NCI-H187 (cell line): ENCODE measurements at places on chromosomes 2 and 18.

- DNase-seq = no peak
These were observed 22.9 kb downstream of the EPAS1 start for GRCh38 chr2:46320141-46320567.

DNA sequence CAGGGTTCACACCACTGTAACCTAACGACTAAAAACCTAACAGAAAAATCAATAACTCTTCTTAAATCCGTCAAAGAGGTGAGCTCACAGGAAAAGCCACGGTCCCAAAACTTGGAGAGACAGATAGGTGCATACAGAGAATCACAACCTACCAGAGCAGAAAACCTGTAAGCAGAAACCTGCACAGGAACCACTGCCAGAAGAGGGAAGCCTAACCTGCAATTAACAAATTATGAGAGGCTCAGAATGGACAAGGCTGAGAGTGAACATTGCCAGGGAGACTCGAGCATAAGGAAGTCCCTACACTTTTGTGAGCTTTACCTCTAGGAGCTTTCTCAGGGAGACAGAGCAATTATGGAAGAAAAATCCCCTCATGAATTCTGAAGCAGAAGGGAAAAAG is 156.2 kb upstream of the NETO1 start:
- DNase-seq = no peak

GRCh38 chr2:29053223-29053622 is 21.1 kb downstream of the PCARE start:
- no peak for DNase-seq

- no peak for DNase-seq
These were observed 13.1 kb upstream of the SMAD7 start for GRCh38 chr18:48963586-48964470.

GRCh38 chr2:16666449-16666801 is 791 bp upstream of the CYRIA start:
- no peak for DNase-seq

DNA sequence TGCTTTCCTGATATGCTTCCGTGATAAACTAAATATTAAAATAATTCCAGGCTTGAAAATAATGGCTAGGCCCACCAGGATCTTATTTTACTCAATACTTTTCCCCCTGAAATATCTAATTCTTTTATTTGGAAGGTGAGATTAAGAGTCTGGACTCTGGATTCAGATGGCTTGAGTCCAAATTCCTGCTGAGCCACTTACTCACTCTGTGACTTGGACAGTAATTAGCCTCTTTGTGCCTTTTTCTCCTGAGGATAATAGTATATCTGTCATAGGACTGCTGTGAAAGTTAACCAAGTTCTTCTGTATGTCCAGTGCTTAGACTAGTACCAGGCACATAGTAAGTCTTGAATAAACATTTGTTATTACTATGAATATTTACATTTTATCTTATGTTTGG is 127.3 kb upstream of the ERBB4 start:
- no peak for DNase-seq
